ENCODE measurements at places on chromosomes 7 and 10. TPM values are rescaled to one million over a fixed set of nuclear protein-coding genes. Genes with fewer than 3 reads are reported as not detected.

Gene RADIL
- 10.8 TPM for total RNA-seq

- H3K4me1 ChIP-seq: no peaks in the 10 kb centered on the region
- no peak overlapping the region for H3K27ac ChIP-seq
- H3K4me3 ChIP-seq: no peak overlapping the region
- H3K27me3 ChIP-seq: no peaks in the 10 kb centered on the region
- H3K36me3 ChIP-seq: no peaks in the 10 kb centered on the region
- no peak for DNase-seq
Observed at GRCh38 chr7:63087575-63088190, 911.0 kb upstream of the ZNF722 start.

- no peaks in the 10 kb centered on the region for H3K4me1 ChIP-seq
- H3K4me3 ChIP-seq: no peak overlapping the region
- no peak for DNase-seq
- peaks cover 7% of the 10 kb centered on the region for H3K36me3 ChIP-seq
Observed at GRCh38 chr7:102244601-102245000, 42.1 kb upstream of the SH2B2 start.

Gene DDX50
- total RNA-seq: 51.5 TPM

DNA sequence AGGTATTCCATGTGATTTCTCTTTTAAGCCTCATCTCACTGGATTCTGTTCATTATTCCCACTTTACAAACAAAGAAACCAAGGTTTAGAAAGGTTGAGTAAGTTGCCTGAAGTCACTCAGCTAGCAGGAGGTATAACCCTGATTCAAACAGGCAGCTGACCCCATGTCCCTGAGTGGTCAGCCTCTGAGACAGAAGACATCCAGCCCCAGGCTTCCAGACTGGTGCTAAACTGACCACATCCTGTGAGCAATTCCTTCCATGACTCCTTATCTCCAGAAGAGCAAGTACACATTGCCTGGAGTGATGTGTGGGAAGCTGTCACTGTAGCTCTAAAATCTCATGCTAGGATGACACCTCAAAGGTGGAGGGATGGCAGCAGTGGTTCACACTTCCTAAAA lies 3.7 kb downstream of the PLPP4 start:
- H3K4me3 ChIP-seq: no peak overlapping the region
- H3K27ac ChIP-seq: no peak overlapping the region
- peaks cover 56% of the 10 kb centered on the region for H3K27me3 ChIP-seq
- DNase-seq: no peak
- H3K4me1 ChIP-seq: peaks cover 18% of the 10 kb centered on the region

DNA sequence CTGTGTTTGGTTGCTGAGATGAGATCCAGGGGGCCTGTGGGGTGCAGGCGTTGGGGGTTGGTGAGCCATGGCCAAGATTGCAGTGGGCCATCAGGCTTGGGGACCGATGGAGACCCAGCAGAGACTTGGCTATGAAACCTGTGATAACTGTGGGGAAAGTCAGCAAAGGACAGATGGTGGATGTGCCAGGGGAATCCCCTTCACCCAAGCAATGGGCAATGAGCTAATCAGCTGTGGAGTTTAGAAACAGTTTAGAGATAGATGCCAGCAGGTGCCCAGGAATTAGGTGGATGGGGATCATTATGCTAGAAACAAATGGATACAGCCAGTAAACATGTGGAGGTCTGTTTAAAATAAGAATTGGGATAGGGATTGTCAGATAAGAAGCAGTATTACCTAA lies 151.4 kb upstream of the FERD3L start:
- no peak overlapping the region for H3K4me3 ChIP-seq
- H3K36me3 ChIP-seq: no peaks in the 10 kb centered on the region
- H3K27me3 ChIP-seq: no peaks in the 10 kb centered on the region
- H3K27ac ChIP-seq: no peak overlapping the region
- DNase-seq: no peak

DNA sequence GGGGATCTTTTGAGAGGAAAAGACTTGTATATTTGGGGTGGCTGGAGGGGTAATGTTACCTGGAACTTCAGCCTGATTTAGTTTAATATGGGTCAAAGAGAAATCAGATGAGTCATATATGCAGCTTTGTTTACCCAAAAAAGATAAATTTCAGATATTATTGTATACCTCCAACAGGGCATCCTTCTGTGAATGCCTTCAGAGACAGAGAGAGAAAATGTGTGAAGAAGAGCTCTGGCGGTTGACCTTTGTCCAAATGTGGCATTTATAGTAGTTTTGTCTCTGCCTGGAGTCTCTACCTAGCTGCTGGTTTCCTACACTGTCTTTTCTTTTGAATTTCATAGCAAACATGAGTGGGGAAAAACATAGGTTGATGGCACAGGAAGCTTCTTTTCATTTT lies 21.6 kb downstream of the LRMDA start:
- no peak overlapping the region for H3K4me3 ChIP-seq
- no peaks in the 10 kb centered on the region for H3K36me3 ChIP-seq
- no peak overlapping the region for H3K27ac ChIP-seq
- no peaks in the 10 kb centered on the region for H3K27me3 ChIP-seq
- no peaks in the 10 kb centered on the region for H3K4me1 ChIP-seq
- no peak for DNase-seq

- no peaks in the 10 kb centered on the region for H3K27me3 ChIP-seq
- no peak overlapping the region for H3K27ac ChIP-seq
- H3K4me1 ChIP-seq: peaks cover 60% of the 10 kb centered on the region
- DNase-seq: no peak
- no peaks in the 10 kb centered on the region for H3K36me3 ChIP-seq
Observed at GRCh38 chr10:110355922-110356627, 51.4 kb upstream of the SMNDC1 start.

Gene PNLIPRP1
- total RNA-seq: not detected

Gene ADAMTS14
- under 0.01 TPM for total RNA-seq

DNA sequence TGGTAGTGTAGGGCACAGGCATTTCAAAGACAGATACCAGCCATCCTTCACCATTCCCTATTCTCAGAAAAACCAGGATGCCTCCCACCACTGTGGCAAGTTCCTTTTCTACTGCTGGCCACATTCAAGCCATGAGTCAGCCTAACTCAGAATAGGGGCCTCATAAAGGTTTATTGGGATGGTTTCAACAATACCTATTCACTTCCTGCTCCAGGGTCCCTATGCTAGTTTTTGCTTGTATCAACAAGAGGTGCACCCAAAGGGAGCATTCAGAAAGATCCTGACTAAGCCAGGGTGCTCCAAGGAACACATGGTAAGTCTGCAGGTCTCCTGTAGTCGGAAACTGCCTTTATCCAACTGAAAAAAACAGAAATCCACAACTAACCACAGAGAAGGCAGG lies 76.9 kb upstream of the EGR2 start:
- H3K4me1 ChIP-seq: no peaks in the 10 kb centered on the region
- H3K36me3 ChIP-seq: no peaks in the 10 kb centered on the region
- H3K27ac ChIP-seq: no peak overlapping the region
- H3K27me3 ChIP-seq: no peaks in the 10 kb centered on the region
- DNase-seq: no peak
- H3K4me3 ChIP-seq: no peak overlapping the region

- no peaks in the 10 kb centered on the region for H3K36me3 ChIP-seq
- no peak overlapping the region for H3K4me3 ChIP-seq
- DNase-seq: no peak
- no peak overlapping the region for H3K27ac ChIP-seq
- H3K27me3 ChIP-seq: no peaks in the 10 kb centered on the region
Observed at GRCh38 chr7:80679921-80680907, 41.8 kb downstream of the CD36 start.

DNA sequence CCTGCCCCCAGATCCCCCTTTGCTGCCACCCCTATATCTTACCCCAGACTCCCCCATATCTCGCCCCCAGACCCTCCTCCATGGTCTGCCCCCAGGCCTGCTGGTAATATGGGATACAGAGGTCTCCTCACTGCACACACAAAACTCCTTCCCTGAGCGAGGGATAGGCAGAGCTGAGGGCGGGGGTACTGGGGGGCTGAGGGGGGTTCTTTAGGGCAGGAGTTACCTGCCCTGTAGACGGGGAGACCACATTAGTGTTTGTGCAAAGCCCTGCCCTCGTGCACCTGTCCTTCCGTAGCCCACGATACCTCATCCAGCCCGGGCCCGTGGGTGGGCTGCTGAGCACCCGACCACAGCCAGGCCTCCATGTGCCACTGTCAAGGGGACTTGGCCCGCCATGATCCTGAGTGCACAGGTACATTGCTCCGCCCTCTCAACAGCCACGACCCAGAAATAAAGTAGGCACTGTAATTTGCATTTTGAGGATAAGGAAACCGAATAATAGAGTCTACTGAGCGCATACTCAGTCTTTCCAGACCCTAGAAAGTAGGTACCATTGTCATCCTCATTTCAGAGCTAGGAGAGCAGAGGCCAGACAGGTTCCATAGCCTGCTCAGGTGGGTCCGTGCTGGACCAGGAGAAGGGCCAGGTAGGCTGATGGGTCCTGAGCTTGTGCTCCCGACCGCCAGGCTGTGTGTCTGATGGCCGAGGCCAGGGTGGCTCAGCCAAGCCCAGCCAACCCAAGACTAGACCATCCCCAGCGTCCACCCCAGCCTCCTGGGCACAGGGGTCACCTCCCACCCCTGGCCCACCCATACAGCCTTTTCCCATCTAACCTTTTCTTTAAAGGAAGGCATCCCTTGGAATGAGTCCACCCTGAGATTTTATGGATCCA lies 115.2 kb downstream of the LHPP start:
- H3K36me3 ChIP-seq: no peaks in the 10 kb centered on the region
- H3K4me1 ChIP-seq: no peaks in the 10 kb centered on the region
- H3K27ac ChIP-seq: no peak overlapping the region
- H3K4me3 ChIP-seq: no peak overlapping the region

Gene MSMB
- not detected for total RNA-seq

Gene STAMBPL1
- 29.6 TPM for total RNA-seq
